ENCODE measurements at places on chromosomes 3 and 15. TPM values are rescaled to one million over a fixed set of nuclear protein-coding genes. Genes with fewer than 3 reads are reported as not detected.
A peak's percentile ranks its signal among the peaks of the same experiment; 100 is the strongest.

Gene PSMD2
- 171 TPM for total RNA-seq

Gene SCAANT1
- not detected for total RNA-seq

Gene NPAP1
- not detected for total RNA-seq

Gene GPR27
- 0.17 TPM for total RNA-seq

DNA sequence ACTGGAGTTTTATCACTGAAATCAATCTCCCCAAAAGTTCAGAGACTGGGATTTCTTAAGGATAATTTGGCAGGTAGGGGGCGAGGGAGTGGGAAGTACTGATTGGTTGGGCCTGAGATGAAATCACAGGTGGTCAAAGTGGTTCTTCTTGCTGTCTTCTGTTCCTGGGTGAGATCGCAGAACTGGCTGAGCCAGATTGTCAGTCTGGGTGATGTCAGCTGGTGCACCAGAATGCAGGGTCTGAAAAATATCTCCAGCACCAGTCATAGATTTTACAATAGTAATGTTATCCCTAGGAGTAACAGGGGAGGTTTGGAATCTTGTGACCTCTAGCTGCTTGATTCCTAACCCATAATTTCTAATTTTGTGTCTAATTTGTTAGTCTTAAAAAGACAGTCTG lies 86.7 kb upstream of the SLC25A36 start:
- no peak for DNase-seq

DNA sequence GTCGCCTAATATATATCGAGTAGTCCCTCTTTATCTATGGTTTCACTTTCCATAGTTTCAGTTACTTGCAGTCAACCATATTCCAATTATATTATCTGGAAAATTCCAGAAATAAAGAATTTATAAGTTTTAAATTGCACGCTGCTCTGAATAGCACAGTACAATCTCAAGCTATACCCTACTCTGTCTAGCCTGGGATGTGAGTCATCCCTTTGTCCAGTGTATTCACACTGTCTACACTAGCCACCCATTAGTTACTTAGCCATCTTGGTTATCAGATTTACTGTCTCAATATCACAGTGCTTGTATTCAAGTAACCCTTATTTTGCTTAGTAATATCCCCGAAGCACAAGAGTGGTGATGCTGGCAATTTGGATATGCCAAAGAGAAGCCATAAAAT lies 72.1 kb upstream of the EOMES start:
- DNase-seq, result no peak

GRCh38 chr15:32746116-32746857 lies 28.5 kb downstream of the GREM1 start:
- no peak for DNase-seq

DNA sequence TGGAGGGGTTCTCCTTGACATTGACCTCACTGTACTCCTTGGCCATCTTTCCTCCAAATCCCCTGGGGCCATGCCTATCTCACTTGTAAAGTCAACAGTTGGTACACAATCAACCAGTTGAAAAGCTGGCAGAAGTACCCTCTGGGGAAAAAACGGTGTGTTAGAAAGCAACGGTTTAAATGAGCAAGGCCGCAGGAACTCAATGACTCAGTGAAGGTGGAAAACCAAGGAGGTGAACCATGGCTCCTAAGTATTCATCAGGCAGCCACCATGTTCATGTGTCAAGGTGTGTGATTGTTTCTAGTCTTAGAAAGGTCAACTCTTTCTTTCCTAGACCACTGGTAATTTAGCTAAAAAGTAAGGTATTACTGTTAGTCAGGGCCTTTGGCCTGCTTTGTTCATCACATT lies 130.9 kb upstream of the SATB1 start:
- DNase-seq, result no peak

GRCh38 chr3:131174752-131175151 lies 148.1 kb downstream of the NEK11 start:
- DNase-seq, result peak; percentile 31

GRCh38 chr3:73074781-73075180 lies 13.3 kb downstream of the EBLN2 start:
- no peak for DNase-seq

- no peak for DNase-seq
Observed at GRCh38 chr3:165128544-165128943, 50.2 kb upstream of the SI start.

- no peak for DNase-seq
Observed at GRCh38 chr15:50116477-50116876, 2.6 kb downstream of the ATP8B4 start.

DNA sequence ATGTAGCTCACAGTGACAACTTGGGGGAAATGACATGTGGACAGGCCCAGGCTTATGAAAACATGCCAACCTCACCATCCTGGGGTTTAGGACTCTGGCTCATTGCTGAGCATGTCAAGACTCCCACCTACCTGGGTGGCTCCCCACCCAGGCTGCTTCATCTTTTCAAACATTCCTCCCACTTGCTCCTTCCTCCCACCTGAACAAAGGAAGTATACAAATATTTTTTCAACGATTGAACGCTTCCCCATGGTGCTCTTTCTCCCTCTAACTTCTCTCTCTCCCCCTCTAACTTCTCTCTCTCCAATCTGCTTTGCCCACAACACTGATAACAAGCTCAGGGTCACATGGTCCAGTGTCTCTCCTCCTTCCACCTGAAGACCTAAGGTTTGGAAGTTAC lies 27.7 kb upstream of the CPEB1 start:
- DNase-seq, result no peak

DNA sequence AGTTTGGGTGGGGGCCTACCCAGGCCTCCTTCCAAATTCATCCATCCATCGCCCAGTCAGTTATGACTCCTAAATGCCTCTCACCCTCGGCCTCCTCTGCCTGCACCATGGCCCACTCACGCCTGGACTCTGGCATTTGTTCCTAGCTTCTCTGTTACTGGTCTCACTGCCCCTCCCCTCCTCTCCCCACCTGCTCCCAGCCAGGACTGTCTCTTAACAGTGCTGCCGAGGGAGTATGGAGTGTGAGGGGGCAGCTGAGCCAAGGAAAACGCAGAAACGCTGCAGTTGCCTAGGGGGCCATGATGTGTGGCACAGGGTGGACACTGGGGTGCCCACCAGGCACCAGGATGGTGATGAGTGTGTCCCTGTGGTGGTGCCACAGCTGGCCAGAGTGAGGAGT lies 3.1 kb downstream of the RCCD1 start:
- DNase-seq, result no peak

- DNase-seq, result no peak
Observed at GRCh38 chr15:42876224-42876623, 44.4 kb downstream of the TTBK2 start.

DNA sequence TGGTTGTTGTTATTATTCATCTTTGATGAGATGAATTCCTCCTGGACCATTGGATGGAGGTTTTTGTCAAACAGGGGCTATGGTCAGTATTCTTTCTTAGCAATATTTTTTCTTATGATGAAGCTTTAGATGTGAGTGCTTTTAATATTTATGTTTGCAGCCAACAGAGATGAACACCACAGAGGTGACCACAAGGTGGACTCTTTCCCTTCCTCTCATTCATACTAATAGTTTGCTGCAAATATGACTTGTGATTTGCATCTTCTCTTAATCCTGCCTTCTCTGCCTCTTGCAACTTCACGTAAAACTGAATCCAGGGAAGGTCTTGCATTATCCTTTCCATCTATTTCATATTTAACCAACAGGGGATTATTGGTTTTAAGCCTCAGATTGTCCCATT lies 473.1 kb upstream of the UBE2E2 start:
- no peak for DNase-seq

GRCh38 chr15:79402136-79402535 lies 30.0 kb upstream of the MINAR1 start:
- DNase-seq, result no peak

DNA sequence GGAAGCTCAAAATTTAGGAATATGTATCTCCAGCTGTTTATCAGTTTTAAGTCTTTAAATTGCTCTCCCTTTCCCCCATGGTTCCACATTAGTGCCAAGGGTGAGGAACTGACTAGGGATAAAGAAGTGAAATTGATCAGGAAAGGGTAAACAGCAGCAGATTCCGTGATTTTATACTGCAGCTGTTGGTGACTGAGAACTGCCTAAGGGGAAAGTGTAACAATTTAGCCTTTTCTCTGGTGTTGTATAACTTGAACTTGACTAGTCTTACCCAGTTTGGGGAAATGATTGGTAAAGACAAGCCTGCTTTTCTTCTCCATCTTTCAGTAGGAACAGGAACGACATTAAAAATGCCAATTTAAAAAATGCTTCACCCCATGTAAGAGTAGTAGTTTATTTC lies 5.0 kb downstream of the SPRED1 start:
- no peak for DNase-seq

- no peak for DNase-seq
Observed at GRCh38 chr3:159828542-159828943, 160.1 kb upstream of the IL12A start.

DNA sequence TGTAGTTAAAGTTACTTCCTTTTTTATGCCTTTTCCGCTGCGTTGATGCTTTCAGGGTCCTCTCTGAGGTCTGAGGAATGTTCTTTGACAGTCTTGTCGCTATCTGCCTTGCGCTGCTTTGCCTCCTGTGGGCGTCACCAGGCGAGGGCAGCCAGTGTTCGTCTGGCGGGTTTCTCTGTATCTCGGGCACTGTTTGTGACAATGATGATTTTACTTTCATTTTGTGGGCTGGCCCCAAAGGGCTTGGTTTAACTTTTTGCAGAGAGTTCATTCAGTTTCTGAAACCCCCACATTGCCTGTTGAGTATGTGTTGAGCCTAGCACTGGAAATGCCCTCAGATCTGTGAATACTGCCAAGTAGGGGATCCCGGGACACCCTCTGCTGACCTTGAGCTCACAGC lies 24.6 kb upstream of the SACM1L start:
- peak; percentile 61 for DNase-seq

DNA sequence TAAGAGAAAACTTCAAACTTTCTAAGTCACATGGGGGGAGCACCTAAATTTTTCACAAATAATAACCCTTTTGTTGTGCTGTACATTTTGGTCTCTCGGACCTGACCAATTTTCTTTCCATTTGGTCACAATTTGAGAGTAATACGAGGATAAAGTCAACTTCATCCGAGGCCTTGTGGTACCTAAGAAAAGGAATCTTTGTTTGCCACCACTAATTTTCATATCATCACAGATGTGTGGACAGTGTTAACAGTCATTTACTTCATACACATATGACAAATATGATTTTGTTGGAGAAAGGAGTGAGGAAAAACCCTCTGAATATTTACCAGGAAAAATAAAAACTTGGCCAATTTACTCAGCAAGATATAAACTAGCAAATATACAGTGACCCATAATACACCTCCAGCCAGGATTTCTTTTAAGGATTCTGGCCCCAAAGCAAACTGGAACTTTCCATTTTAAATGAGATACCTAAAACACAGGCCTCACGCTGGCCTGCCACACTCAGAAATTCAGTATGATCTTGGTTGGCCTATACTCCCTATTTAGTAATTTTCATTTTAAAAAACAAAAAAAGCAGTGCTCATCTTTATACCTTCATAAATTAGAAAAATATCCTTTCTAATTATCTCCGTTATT lies 40.7 kb downstream of the VGLL4 start:
- no peak for DNase-seq

DNA sequence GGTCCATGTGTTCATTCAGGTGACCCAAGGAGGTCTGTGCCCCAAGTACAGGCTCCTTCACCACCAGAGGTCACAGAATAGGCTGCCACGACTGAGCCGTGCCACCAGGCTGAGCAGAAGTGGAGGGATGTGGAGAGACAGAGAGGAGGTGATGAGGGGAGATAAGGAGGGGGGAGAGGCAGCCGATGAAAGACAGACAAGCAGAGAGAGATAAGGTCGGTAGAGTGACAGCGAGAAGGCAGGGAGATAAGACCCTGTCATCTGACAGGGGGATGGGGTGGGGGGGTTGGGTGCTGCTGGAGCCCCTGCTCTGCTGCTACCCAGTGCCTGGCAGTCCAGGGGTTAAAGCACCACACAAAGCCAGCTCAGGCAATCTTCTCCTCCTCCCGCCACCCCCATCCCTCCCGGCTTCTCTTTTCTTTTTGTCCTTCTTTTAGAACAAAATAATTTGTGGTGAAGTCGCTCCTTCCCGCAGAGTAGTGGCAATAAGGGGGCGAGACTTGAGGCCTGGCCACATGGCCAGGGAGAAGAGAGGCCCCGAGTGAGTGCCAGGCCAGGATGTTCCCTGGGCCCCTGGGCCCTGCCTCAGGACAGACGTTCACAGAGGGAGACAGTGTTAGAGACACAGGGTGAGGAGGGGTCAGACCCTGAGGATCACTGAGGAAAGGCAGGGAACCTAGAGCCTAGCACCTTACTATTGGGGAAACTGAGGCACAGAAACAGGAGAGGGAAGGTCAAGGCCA lies 67.9 kb downstream of the CACNA2D2 start:
- DNase-seq, result no peak

DNA sequence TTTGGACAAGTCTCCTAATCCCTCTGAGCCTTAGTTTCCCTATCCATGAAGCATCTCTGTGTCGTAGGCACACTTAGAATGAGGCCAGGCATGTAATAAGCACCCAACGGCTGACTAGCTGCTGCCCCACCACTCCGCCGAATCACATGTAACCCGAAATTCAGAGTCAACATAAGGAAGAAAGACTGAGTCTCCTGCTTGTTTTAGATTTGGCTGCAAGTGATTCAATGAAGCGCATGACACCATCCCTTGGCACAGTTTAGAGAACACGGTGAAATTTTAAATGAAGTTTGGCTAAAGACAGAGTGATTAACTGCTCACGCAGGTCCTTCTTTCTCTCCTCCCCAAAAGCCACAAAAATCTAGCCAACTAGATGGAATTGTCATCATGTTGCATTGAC lies 279.2 kb downstream of the TLE3 start:
- no peak for DNase-seq

DNA sequence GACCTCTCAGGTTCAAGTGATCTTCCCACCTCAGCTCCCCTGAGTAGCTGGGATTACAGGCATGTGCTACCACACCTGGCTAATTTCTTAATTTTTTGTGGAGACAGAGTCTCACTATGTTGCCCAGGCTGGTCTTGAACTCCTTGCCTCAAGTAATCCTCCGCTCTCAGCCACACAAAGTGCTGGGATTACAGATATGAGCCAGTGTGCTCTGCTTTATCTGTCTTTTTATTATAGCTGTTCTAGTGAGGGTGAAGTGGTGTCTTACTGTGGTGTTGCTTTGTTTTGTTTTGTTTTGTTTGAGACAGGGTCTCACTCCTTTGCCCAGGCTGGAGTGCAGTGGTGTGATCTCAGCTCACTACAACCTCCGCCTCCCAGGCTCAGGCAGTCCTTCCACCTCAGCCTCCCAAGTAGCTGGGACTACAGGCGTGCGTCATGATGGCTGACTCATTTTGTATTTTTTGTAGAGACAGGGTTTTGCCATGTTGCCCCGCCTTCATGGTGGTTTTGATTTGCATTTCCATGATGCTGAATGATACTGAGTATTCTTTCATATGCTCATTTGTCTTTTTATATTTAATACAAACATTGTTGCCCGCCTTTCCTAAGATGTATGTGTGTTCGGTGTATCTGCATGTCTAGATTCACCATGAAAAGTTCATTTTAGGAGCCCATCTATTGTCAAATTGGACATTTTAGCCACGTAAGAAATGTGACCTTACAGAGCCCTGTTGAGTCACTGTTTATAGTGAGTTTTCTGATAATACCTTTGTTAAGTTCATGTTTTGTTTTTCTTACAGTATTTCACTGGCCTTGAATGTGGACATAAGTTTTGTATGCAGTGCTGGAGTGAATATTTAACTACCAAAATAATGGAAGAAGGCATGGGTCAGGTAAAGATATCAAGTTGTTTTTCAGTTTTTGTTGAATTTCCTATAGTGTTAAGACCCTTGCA lies 80.6 kb downstream of the ARIH1 start:
- DNase-seq, result no peak
